Transverse colon (tissue), 4 donors: ENCODE measurements at places on chromosomes 5 and 9. TPM values are rescaled to one million over a fixed set of nuclear protein-coding genes. Genes with fewer than 3 reads are reported as not detected.
A peak's percentile ranks its signal among the peaks of the same experiment; 100 is the strongest.

DNA sequence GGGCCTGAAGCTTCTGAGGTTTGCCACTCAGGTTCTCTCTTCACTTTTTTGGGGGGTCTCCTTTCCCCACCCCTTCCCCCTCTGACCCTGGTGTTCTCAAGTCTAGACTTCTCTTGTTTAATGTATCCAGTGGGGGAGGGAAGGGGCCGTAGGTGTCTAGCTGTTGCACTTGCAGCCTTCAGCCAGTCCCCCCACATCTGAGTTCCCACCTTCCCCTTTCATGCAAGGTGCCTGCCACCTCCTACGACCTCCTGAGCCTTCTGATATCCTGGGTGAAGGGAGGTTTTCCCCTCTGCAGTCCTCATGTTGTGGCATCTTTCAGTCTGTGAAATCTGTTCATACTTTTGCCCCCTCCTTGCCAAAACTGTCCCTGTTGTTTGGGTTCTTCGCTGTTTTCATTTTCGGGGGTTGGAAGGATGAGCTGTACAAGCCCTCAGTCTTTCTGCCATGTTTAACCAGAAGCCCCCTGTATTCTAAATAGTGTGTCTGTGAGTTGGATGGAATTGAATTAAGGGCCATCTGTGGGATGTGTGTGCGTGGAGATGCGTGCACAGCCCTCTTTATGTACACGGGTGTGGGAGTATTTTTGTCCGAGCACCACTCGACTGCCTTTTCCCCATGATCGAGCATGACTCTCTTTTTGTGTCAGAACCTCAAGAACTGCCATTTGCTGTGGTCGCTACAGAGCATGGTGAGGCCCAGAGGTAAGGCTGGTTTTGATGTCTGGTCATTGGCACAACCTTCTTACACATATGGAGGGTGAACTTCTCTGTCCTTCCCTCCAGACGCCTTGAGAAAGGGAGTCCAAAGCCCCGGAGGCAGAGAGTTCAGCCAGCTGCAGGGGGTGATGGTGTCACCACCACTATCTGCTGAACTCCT, 23.6 kb downstream of the PRRC2B start:
- DNase-seq, result no peak
- H3K4me3 ChIP-seq, result no peak overlapping the region
- peak overlapping the region; percentile 51 for H3K27ac ChIP-seq
- H3K27me3 ChIP-seq, result no peaks in the 10 kb centered on the region
- H3K36me3 ChIP-seq, result no peaks in the 10 kb centered on the region
- H3K4me1 ChIP-seq, result peaks cover 63% of the 10 kb centered on the region

GRCh38 chr5:75340714-75341478, 3.9 kb downstream of the HMGCR start:
- no peak overlapping the region for H3K4me3 ChIP-seq
- no peak overlapping the region for H3K27ac ChIP-seq
- no peaks in the 10 kb centered on the region for H3K36me3 ChIP-seq
- H3K4me1 ChIP-seq, result peaks cover 39% of the 10 kb centered on the region

The MAMDC2 gene
- 23.1 TPM for total RNA-seq

GRCh38 chr5:169070413-169070812, 230.5 kb downstream of the SLIT3 start:
- no peak for DNase-seq
- H3K27me3 ChIP-seq, result no peaks in the 10 kb centered on the region
- H3K4me3 ChIP-seq, result no peak overlapping the region
- H3K36me3 ChIP-seq, result no peaks in the 10 kb centered on the region
- no peaks in the 10 kb centered on the region for H3K4me1 ChIP-seq
- no peak overlapping the region for H3K27ac ChIP-seq

The SPINK5 gene
- 2.6 TPM for total RNA-seq
